ENCODE measurements at places on chromosomes 1 and 21.

GRCh38 chr1:193540511-193540910 is 354.1 kb upstream of the B3GALT2 start:
- no peak for DNase-seq

DNA sequence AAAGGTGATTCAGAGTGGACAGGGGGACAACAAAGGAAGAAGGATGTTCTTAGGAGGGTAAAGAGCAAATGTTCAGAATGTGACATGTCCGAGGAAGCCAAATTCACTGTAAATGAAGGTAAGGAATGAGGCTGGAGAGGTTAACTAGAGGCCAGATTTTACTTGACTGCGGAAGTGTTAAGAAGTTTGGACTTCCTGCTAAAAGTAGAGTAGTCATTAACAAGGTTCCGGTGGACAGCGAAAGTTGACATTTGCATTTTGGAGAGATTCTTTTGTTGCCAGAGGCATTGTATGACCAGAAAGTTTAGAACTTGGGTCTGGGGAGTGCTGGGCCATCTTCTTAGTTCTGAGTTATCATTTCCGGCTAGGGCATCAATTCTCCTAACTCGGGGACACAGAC is 7.2 kb upstream of the ERRFI1 start:
- no peak for DNase-seq

DNA sequence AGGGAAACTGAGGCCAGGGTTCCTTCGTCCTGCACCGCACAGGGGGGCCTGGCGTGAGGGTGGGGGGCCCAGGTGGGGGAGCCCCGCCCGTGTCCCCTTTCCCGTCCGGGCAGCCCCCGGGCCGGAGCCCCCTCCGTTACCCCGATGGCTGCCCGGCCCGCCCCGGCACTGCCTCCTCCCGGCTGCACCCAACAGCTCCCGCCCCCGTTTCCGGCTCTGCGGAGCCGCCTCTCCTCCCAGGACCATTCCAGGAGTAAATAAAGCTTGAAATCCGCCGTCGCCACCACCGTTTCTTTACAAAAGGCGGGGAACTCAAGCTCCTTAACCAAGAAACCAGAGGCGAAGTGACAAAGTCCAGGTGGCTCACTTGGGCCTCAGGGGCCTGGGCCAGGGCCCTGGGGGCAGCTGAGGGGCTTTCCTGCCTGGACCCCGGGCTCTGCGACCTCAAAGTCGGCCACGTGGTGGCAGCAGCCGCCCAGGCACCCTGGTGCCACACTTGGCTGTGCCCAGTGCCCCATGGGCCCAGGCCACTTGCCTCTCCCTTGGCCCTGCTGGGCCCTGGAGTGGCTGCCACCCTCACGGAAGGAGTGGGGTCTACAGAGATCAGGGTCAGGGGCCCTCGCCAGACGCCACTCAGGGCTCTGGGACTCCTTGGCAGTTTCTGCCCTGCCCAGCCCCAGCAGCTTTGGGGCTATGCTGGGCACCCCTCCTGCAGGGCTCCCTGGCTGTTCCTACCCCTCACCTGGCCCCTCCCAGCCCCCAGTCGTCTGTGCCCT is 514 bp upstream of the FAAP20 start:
- peak; percentile 34 for DNase-seq

GRCh38 chr1:15994590-15995351 is 9.3 kb upstream of the SRARP start:
- DNase-seq, result no peak

DNA sequence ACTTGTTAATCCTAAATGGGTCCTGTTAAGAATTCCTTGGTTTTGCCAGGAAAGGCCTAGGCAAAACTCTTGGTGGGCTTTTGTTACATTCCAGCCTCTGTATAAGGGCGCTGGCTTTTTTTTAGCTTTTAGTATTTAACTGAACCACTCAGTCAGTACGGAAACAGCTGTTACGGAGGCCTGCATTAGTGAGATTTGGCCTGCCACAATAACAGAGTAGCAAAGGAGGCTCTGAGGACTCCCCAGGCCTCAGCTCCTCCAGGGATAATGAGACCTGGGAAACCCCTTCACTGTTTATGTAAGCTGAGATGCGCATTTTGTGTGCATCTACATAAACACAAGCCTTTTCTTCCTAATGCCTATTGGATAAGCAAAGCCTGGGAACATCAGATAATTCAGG is 210.2 kb downstream of the APP start:
- no peak for DNase-seq

GRCh38 chr1:24865168-24865567 is 64.9 kb downstream of the RUNX3 start:
- DNase-seq, result no peak

GRCh38 chr1:164755690-164756089 is 196.7 kb downstream of the PBX1 start:
- no peak for DNase-seq

GRCh38 chr1:25065795-25066238 is 135.7 kb upstream of the RUNX3 start:
- no peak for DNase-seq

GRCh38 chr1:224432146-224432545 is 2.5 kb downstream of the WDR26 start:
- DNase-seq, result no peak

DNA sequence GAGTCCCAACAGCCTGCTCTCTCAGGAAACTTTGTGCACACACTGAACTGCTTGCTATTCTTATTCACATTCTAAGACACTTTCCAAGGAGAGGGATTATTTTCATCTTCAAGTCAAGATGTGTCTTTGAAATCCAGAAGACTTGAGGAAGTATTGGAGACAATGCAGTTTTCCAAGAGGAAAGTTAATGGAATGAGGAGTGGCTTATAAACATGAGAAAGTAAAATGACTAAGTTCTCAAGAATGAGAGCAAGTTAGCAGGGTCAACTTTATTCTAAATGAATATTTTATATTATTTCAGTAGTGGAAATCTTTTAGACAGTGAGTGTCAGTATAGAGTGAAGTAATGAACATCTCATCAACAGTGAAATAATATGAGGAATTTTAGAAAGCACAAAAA is 1239.3 kb downstream of the MRPL39 start:
- no peak for DNase-seq

DNA sequence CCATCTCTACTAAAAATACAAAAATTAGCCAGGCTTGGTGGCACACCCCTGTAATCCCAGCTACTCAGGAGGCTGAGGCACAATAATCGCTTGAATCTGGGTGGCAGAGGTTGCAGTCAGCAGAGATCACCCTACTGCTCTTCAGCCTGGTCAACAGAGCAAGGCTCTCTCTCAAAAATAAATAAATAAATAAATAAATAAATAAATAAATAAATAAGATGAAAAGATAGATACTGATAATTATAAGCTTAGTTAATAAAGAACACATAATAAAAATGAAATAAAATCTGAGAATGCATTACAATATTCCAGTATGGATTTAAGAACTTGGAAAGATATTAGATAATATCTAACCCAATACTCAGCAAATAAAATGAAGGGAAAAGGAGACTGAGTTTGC is 235.9 kb upstream of the DAB1 start:
- DNase-seq, result no peak

GRCh38 chr1:32972814-32973428 is 8.3 kb upstream of the RNF19B start:
- DNase-seq, result peak; percentile 31

DNA sequence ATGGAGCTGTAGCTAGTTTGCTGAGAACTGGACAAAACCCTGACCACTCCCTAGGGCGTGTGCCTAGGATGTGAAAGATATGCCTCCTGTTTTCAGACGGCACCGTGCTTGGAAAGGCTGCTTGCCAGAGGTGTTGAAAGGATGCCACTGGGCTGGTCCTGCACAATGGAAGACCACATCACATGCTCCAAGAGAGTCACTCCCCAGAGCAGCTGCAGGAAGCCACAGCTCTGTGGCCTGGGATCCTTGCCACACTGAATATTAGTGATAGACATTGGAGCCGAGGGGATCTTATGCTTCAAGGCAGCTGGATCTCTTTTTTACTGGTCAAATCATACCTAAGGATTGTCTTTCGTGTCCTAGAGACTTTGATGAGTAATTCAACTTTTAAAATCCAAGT is 6.6 kb upstream of the APP start:
- DNase-seq, result no peak

GRCh38 chr1:89657886-89658285 is 25.0 kb downstream of the LRRC8C start:
- DNase-seq, result no peak

GRCh38 chr21:29581393-29581792 is 282.7 kb downstream of the BACH1 start:
- no peak for DNase-seq

GRCh38 chr1:209414803-209415329 is 168.6 kb upstream of the CAMK1G start:
- no peak for DNase-seq

- DNase-seq, result no peak
Measured at GRCh38 chr1:53327182-53327913, 522 bp downstream of the LRP8 start.

DNA sequence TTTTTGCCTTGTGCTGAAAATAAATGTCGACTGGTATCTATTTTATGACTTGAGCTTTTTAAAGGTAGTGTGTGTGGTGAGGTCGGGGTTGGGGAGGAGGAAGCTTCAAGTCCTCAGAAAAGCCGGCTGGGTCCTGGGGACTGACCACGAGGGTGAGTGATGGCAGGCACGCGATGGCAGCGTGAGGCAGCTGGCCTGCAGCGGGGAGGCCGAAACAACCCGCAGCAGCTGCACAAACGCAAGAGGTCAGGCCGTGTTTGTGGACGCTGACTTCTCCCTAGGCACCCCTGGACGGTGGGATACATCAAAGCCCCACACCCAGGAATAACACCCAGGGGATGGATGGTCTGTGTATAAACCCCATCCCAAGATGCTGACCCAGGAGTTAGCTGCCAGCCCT is 51.4 kb downstream of the ZBTB18 start:
- DNase-seq, result no peak

- no peak for DNase-seq
Measured at GRCh38 chr1:59298710-59299346, 1.9 kb downstream of the FGGY start.

DNA sequence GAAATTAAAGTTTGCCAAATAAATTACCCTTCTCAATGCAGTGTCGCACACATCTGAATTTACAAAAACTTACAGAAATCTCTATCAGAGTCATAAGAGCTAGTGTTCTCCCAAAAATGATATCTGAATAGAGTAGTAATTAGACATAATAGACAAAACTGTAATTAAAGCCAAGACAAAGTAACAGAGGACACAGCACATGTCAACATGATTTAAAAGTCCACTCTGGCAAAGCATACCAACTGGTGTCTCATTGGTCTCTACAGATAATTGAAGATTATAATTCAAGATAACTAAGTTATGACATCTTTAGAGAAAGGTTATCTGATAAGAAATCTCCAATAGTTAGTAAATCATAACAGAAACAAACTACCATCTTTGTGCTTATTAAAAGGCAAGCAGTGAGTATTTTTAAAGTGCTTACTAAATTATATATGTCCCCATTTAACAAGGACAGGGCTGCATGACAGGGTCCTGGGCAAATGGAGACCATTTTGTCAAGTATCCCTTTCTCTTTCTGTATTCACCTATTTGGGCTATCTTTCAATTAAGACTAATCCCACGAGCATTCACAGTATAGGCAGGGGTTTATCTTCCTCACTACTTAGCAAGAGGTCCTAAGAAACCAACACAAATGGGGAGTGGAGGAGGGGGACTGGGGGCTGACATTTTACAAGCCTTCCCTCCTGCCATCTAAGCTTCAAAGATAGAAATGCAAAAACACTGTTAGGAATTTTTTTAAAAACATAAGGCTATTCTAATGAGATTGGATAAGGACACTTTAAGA is 26.0 kb downstream of the PTP4A2 start:
- no peak for DNase-seq

DNA sequence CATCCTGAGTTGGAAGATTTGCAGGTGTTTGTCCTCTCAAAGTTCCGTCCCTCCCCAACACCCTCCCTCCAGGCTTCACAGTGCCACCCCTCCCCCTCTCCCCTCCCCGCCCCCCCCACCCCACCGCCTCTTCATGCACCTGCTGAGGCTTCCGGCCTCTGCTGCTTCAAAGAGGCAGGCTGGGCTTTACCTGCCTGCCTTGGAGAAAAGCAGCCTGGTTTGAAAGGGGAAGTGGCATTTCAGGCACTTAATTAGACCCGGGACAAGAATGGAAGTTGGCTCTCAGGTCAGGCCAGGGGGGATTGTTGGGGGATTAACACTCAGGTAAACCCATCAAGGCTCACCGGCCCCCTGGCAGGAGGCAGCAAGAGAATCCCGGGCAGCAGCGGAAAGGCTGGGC is 21.1 kb downstream of the PAX7 start:
- no peak for DNase-seq

GRCh38 chr1:174912264-174912663 is 87.5 kb upstream of the CACYBP start:
- DNase-seq, result no peak

DNA sequence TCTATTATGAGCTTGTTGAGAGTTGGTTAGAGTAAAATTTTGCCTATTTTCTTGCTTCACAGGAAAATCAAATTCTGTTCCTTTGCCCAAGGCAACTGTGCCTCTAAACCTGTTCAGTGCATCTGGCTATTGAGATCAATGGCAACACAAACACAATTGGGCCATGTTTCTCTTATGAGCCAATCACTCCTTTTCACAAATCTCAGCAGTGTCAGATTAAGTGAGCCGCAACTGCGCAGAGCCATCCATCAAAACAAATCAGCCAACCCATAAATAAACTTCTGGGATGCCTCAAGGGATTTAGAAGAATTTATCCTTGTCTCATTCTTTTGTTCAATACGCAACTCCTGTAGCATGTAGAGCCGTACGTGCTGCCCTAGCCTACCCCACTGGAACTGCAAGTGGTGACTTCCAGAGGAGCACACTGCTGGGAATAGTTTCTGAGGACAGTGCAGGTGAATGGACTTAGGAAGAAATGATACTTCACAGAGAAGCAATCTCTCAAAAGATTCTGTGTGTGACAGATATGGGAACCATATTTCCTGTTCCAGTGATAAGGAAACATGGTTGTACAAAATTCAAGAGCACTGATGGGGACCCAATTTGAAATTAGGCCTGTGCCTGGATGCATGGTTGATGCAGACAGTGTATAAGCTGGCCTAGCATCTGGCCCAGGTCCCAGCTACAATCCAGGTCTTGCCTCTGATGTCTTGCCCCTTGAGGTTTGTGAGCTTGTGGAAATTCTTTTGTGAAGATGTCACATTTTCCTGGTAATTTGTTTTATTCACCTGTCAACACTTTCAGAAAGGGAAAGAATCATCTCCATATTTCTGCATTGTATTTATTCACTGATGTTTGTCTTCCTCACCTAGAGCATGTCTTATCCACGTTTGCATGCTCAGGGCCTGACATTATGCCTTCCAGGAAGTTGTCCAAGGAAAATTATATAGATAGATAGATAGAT is 166.2 kb downstream of the URB2 start:
- no peak for DNase-seq

DNA sequence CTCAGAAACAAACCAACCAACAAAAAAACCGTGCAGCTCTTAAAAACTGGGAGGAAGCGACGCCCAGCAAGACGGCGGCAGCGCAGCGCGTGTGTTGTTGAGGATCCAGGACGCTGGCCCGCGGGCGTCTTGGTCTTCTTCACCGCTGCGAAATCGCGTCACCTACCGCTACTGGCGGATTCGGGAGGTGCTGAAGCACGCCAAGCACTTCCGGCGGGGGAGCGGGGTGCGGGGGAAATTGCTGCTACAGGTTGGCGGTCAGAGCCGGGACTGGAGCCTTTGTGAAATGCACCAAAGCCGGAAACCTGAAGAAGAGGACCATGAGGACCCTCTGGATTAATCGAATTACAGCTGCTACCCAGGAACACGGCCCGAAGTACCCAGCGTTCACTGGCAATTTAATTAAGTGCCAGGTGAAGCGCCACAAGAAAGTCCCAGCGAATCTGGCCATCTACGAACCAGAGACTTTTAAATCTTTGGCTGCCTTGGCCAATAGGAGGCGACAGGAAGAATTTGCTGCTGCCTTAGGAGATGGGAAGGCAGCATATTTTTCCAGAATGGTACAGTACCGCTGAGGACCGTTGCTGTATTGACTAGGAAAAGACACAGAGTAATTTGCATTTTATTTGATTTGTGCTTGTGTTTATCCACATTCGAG is 11.9 kb upstream of the RIPPLY3 start:
- DNase-seq, result no peak
